Pancreas (tissue), 10 donors: ENCODE measurements at places on chromosomes 7 and 10.

DNA sequence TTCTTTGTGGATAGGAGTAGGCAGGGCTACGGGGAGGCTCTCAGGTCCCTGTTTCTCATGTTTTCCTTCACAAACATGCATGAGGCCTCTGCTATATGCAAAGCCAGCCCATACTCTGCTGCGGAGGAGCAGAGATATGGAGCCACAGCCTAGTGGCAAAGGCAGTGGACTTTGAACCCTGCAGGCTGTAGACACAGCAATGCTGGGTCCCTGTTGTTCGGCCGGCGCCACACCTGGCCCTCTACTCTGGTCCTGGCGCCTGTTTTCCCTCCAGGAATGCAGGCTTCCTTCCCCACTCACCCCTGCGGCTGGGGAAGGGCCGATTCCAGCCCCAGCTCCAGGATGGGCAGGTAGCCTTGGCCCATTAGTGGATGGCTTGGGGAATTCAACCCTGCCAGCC lies 11.5 kb downstream of the CLRN3 start:
- peak; percentile 45 for DNase-seq

DNA sequence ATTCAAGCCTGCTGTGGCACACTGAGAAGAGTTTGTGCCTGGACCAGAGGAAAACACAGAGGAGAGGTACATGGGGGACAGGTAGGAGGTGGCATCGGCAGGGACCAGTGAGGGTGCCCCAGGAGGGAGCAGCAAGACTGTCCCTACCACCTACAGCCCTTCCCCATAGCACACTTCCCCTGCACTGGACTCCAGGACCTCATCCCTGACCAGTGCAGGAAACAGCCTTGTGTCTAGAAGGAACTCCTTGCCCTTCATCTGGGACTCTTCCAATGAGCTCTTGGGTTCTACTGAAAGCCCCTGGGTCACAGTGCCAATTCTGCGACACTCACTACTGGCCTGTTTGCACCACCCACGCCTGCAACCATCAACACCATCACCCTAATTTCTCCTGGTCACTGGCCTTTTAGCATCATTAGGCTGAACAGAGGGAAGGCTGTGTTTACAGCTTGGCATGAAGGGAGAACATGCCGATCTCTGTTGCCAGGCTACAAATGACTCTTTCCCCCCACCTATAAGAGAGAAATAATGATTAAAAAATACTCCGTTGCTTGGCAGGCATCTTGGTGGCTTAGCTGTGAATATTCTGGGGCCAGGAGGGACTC lies 371.9 kb upstream of the ZMIZ1 start:
- DNase-seq = no peak

GRCh38 chr10:117257721-117258120 lies 16.8 kb downstream of the SLC18A2 start:
- DNase-seq = no peak

GRCh38 chr7:41834805-41835694 lies 132.2 kb upstream of the INHBA start:
- no peak for DNase-seq

- DNase-seq = no peak
These were observed 383.2 kb upstream of the ZMIZ1 start for GRCh38 chr10:78685466-78686103.

GRCh38 chr10:96995851-96996250 lies 163.8 kb downstream of the LCOR start:
- DNase-seq = no peak

- DNase-seq = no peak
These were observed 12.8 kb downstream of the KCNH2 start for GRCh38 chr7:150965273-150965830.

GRCh38 chr7:95476072-95476847 lies 9.5 kb upstream of the ASB4 start:
- DNase-seq = no peak

DNA sequence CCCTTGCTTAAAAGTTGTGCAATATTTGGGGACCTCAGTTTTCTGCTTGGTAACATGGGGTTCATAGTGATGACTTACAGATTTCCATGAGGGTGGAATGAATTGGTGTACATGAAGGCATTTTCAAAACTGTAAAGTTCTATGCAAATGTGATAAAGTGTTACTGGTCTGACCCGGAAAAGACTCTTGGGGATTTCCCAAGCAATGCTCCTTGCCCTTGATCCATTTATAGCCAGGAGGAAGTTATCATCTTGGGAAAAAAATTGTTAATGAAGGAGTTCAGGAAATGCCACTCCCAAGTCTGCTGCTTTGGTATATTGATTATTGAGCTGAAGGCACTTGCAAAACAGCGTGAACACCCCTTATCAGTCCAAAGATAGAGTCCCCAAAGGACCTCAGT lies 96.3 kb upstream of the ZPBP start:
- no peak for DNase-seq

DNA sequence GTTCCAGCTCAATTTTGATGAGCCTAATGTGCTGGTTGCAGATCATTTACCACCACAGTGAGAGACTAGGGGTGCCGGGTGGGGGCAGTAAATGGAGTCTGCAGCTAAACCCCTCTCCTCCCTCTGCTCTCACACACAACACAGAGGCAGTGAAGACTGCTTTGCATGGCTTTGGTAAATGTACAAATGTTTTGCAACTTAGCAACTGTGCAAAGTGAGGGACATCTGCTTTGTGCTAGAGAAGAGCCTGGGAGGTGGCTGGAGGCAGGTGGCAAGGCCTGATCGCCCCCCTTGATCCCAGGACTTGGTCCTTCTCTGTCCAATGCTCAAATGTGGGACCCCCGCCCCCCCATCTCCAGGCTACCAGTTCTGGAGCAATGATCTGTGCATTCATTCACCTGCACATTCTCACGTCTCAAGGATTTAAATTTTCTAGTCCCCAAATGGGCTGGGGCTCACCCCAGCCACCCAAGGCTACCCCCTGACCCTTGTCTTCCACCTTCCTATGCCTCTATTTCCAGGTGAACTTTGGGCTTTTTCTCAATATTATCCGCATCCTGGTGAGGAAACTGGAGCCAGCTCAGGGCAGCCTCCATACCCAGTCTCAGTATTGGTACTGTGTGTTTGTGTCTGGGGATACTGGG lies 11.6 kb downstream of the GHRHR start:
- DNase-seq = no peak

DNA sequence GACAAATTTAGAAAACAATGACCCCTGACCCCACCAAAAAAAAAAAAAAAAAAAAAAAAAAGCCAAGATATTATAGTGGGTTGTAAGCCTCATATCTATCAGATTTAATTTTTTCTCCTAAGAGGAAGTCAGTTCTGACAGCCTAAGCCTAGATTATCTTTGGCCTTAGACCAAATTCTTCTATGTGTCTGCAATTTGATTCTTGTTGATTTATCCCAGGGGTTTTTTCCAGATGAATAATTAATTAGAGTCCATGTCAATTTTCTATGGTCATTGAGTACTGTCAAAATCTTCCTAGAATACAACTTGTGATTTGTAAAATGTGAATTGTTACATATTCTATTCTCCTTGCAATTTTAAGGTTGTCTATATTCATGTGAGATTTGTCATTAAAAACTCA lies 151.6 kb upstream of the CACNA2D1 start:
- no peak for DNase-seq

GRCh38 chr7:95723583-95724180 lies 48.7 kb upstream of the DYNC1I1 start:
- DNase-seq = peak; percentile 12

GRCh38 chr7:139103057-139103815 lies 6.3 kb downstream of the ZC3HAV1 start:
- no peak for DNase-seq

DNA sequence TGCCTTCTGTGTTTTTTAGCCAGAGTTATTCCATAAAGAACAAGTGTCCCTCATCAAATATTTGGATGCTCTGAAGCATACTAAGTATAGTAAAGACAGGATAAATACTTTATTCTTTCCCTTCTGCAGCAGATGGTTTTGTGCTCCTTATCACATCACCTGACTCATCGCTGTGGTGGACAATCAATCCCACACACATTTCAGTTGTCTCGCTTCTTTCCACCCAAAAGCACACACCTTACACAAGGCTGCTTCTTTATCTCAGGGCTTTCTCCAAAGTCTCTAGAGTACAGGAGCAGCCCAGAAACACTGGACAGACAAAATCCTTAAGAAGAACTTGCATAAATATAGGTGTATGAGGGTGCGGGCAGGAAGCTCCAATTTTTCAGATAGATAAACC lies 43.4 kb downstream of the IGF2BP3 start:
- no peak for DNase-seq

GRCh38 chr7:44615149-44615611 lies 8.8 kb downstream of the OGDH start:
- DNase-seq = no peak

GRCh38 chr7:34842782-34843181 lies 184.8 kb downstream of the NPSR1 start:
- DNase-seq = no peak

- DNase-seq = peak; percentile 81
These were observed 119.4 kb downstream of the ST7 start for GRCh38 chr7:117072620-117073118.

DNA sequence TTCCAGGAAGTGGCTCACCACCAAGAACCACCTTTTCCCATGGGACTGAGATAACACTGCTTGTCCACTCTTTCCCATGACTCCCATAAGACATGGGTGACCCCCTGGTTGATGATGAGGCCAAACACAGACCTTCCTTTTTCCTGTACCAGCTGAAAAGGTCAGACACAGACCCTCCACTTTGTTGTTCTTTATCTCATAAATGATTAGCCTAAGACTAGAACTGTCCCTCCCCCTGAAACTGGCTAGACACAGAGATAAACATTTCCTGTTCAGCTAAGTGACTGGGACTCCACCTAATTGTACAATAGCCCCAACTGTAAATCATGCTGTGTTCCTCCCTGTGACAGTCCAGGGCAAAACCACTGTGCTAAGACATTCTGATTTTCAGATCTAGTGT lies 8.2 kb upstream of the NRG3 start:
- no peak for DNase-seq

DNA sequence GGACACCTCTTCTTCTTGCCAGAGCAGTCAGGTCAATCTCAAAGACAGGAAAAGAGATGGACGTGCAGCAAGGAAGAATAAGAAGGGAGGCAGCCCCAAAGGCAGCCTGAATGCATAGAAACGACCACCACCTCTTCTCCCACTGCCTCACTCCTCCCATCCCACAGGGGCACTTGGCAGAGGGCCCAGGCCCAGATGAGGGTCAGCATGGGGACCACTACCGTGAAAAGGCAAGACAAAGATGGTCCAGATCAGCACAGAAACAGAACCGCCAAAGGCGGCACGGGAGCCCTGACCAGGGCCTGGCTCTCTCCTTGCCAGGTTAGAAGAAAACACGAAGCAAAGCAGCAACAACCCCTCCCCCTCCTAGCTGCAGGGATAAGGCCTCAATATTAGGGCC lies 1.9 kb upstream of the NDST2 start:
- DNase-seq = no peak

- no peak for DNase-seq
These were observed 189.8 kb downstream of the HECW1 start for GRCh38 chr7:43302211-43302711.

- DNase-seq = no peak
These were observed at the start of gene NUDT13 for GRCh38 chr10:73110345-73110849. NUDT13 (plus strand) TSS chr10:73110455; CDS start chr10:73114366, 3,911 bp downstream.

DNA sequence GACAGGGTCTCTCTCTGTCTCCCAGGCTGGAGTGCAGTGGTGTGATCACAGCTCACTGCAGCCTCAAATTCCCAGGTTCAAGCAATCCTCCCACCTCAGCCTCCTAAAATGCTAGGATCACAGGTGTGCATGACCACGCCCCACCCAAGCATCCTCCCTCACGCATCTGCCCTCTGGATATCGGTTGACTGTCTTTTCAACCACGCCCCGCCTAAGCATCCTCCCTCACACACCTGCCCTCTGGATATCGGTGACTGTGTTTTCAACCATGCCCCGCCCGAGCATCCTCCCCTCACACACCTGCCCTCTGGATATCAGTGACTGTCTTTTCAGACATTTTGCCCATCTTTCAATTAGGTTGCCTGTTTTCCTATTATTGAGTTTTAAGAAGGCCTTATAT lies 140.5 kb downstream of the MAD1L1 start:
- DNase-seq = no peak

DNA sequence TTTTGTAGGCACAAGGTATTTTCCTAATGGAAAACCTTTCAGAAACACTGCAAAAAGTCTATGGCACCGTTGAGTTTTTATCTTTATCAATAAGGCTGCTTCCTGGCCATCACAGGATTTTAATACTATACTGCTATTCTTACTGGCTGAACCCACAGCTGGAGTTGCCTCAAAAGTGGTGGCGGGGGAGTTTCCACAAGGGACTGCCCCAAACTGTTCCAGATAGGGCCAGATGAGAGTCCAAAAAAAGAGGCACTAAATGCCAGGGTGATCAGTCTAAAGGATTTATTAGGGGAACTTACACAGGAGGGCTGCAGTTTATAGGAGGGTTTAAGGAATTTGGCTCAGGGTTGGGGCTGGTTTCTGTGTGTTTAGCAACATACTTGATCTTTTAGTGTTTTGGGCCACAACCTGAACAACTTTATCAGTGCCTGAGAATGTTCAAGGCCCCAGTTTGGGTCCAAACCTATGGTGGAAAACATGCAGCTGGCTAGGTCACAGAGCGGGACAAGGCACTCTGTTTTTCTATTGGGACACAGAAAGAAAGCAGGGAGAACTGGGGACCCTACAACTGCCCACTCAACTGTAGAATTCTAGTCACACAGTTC lies 41.4 kb downstream of the STAM start:
- DNase-seq = no peak

- no peak for DNase-seq
These were observed 104.3 kb downstream of the TRIM24 start for GRCh38 chr7:138564365-138564764.

- DNase-seq = no peak
These were observed 200.2 kb downstream of the ELMO1 start for GRCh38 chr7:37248396-37248861.

DNA sequence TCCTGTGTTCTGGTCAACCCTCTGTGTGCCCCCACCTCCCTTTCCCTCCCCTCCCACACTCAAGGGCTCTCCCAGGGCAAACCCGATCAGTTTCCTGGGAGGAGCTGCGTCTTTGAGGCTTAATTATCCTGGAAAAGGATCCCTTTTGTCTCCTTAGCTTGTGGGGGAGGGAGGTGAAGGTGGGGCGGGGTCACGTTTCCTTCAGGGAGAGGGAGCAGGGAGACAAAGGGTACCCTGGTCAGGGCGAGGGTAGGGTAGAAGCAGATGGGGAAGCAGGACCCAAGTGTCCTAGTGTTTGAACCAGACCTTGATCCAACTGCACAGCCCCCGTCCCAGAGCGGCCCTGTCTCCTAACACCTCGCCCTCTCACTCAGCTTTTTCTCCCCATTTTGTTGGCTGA lies 90.1 kb downstream of the HIF1AN start:
- DNase-seq = no peak

DNA sequence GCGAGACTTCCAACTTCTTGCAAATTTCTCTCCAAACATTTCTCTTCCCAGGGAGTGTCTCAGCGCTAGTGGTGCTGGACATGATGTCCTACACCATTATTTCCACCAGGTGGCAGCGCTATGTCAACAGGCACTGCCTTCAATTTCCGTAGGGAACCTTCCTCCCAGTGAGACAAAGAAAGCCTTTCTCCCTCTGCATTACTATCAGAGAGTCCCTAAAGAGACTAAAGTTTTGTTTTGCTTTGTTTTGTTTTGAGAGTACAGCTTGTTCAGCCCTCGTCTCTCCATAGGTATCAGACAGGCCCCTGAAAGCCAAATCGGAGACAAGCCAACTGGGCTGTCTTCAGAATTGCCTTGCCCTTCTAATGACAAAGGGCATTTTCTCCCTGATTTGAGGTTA lies 44.2 kb upstream of the GGCT start:
- DNase-seq = no peak
